ENCODE measurements at places on chromosomes 1 and 21. TPM values are rescaled to one million over a fixed set of nuclear protein-coding genes. Genes with fewer than 3 reads are reported as not detected.
A peak's percentile ranks its signal among the peaks of the same experiment; 100 is the strongest.

GRCh38 chr1:94715321-94715720, 104.8 kb upstream of the SLC44A3 start:
- no peak for DNase-seq
- no peak overlapping the region for H3K4me3 ChIP-seq
- no peaks in the 10 kb centered on the region for H3K36me3 ChIP-seq
- no peaks in the 10 kb centered on the region for H3K4me1 ChIP-seq
- no peaks in the 10 kb centered on the region for H3K27me3 ChIP-seq
- H3K27ac ChIP-seq: no peak overlapping the region

DNA sequence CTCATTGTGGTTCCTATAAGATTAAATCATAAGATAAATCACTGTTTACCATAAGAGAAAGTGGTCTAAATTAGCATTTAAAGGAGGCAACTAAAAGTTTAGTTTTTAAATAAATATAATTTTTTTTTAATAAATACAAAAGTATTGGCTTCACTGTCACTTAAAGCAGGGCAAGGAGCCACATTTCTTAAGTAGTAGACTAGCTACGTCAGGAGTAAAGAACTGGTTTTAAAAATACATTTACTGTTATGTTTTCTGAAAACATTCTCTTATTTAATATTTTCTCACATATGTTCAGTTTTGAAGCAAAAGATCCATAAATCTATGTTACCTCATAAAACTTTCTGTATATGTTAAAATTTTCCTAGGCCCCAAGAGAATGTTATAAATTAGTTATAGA, 2.2 kb downstream of the ANGPTL1 start:
- H3K27ac ChIP-seq: peak overlapping the region; percentile 76
- H3K4me3 ChIP-seq: peak overlapping the region; percentile 54
- no peaks in the 10 kb centered on the region for H3K36me3 ChIP-seq
- H3K4me1 ChIP-seq: peaks cover 40% of the 10 kb centered on the region

DNA sequence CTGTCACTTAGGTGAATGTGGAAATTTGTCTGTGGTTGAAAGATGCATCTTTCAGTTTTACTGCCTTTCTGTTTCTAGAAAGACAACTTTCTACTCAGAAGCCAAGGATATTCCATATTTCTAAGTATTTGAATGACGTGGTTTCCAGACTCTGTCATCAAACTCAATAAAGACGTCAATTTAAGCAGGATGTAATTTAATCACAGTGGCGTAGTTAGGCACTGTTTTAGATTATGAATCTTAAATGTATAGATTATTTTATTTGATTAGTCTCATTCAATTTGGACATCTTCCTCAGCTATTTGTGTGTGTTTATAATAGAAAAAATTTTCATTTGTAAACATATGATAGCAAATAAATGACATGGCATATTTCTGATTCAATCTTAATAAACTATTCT, 298.9 kb downstream of the RYR2 start:
- H3K4me1 ChIP-seq: no peaks in the 10 kb centered on the region
- H3K27ac ChIP-seq: no peak overlapping the region
- H3K27me3 ChIP-seq: no peaks in the 10 kb centered on the region
- H3K36me3 ChIP-seq: no peaks in the 10 kb centered on the region
- DNase-seq: no peak
- no peak overlapping the region for H3K4me3 ChIP-seq

DNA sequence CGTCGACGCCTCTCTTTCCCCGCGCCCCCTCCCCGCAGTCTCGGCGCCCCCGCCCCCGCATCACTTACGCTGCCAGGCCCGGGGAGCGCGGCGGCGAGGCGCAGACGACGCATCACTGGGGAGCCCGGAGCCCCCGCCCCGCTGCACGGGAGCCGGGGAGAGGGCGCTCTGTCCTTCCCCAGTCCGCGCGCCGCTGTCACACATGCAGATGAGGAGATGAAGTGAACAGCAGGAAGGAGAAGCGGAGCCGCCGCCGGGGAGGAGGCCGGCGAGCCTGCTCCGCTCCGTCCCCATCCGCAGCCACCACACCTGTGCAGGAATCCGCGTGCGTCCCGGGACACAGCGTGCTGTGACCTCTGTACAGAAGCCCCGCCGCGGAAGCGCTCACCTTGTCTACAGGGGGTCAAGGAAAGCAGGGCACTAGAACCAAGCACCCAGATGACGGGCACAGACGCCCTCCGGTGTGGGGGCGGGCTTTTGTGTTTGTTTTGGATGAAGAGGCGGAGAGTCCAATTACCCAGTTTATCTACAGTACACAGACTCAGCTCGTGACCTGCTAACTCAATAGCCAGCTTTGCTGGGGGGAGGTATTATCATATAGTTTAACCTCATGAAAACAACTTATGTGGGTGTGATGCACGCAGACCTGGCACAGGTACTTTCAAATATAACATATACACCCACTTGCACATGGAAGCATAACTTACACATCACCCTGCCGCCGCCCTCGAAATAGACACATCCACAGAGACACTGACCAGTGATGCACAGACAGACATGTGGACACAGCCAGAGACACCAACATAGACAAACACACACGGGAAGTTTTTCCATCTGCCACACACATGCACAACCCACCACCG, 12.4 kb downstream of the KLHDC8A start:
- no peaks in the 10 kb centered on the region for H3K36me3 ChIP-seq
- no peak for DNase-seq
- H3K27ac ChIP-seq: no peak overlapping the region
- peaks cover 53% of the 10 kb centered on the region for H3K27me3 ChIP-seq
- peaks cover 15% of the 10 kb centered on the region for H3K4me1 ChIP-seq

The LCE3D gene
- total RNA-seq: not detected

The DVL1 gene
- 85.0 TPM for total RNA-seq

GRCh38 chr1:221316491-221317056, 425.3 kb downstream of the DUSP10 start:
- H3K27ac ChIP-seq: no peak overlapping the region
- no peaks in the 10 kb centered on the region for H3K36me3 ChIP-seq
- no peak overlapping the region for H3K4me3 ChIP-seq
- H3K4me1 ChIP-seq: peaks cover 10% of the 10 kb centered on the region
- no peaks in the 10 kb centered on the region for H3K27me3 ChIP-seq

The GSTM5 gene
- 3.8 TPM for total RNA-seq

- DNase-seq: no peak
- no peak overlapping the region for H3K4me3 ChIP-seq
- H3K4me1 ChIP-seq: no peaks in the 10 kb centered on the region
- H3K36me3 ChIP-seq: no peaks in the 10 kb centered on the region
- H3K27ac ChIP-seq: no peak overlapping the region
Observed at GRCh38 chr21:33374080-33374449, 29.1 kb upstream of the IFNGR2 start.

- no peak overlapping the region for H3K27ac ChIP-seq
- peaks cover 19% of the 10 kb centered on the region for H3K4me1 ChIP-seq
- no peak for DNase-seq
- no peak overlapping the region for H3K4me3 ChIP-seq
Observed at GRCh38 chr1:24728982-24729381, 16.3 kb upstream of the CLIC4 start.

GRCh38 chr1:221594576-221594975, 147.3 kb downstream of the DUSP10 start:
- H3K27ac ChIP-seq: no peak overlapping the region
- DNase-seq: no peak
- H3K4me3 ChIP-seq: no peak overlapping the region
- no peaks in the 10 kb centered on the region for H3K4me1 ChIP-seq
- no peaks in the 10 kb centered on the region for H3K27me3 ChIP-seq
- no peaks in the 10 kb centered on the region for H3K36me3 ChIP-seq

- no peaks in the 10 kb centered on the region for H3K27me3 ChIP-seq
- no peak overlapping the region for H3K4me3 ChIP-seq
- H3K36me3 ChIP-seq: no peaks in the 10 kb centered on the region
- H3K27ac ChIP-seq: no peak overlapping the region
- H3K4me1 ChIP-seq: peaks cover 15% of the 10 kb centered on the region
Observed at GRCh38 chr1:180168786-180169639, 14.3 kb downstream of the QSOX1 start.

The IQGAP3 gene
- total RNA-seq: not detected

The CYP2J2 gene
- total RNA-seq: 0.54 TPM

- H3K27ac ChIP-seq: no peak overlapping the region
- no peak overlapping the region for H3K4me3 ChIP-seq
- no peaks in the 10 kb centered on the region for H3K27me3 ChIP-seq
- no peaks in the 10 kb centered on the region for H3K4me1 ChIP-seq
- DNase-seq: peak; percentile 13
- no peaks in the 10 kb centered on the region for H3K36me3 ChIP-seq
Observed at GRCh38 chr1:30659702-30660101, 63.7 kb downstream of the MATN1 start.

GRCh38 chr1:183636783-183637182, 1.2 kb upstream of the ARPC5 start:
- no peaks in the 10 kb centered on the region for H3K27me3 ChIP-seq
- DNase-seq: no peak
- H3K36me3 ChIP-seq: no peaks in the 10 kb centered on the region

The FCRL2 gene
- total RNA-seq: not detected

The NSL1 gene
- total RNA-seq: 50.4 TPM

DNA sequence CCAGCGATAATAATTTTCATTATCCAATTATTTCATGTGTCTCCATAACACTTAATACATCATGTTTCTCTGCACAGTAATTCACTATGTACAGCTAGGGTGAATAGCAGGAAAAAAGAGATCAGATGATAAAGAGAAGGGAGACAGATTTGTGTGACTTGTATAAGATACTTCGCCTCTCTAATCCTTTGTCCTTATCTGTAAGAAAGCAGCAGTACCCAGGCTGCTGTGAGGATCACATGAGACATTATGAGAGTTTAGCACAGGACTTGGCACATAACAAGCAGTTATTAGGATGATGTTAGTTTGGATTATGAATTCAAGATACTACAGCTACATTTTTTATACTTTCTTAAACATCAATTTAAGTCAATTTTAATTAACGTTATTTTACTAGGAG, 6.3 kb downstream of the ERG start:
- no peak overlapping the region for H3K4me3 ChIP-seq
- no peaks in the 10 kb centered on the region for H3K27me3 ChIP-seq
- no peak overlapping the region for H3K27ac ChIP-seq
- H3K4me1 ChIP-seq: no peaks in the 10 kb centered on the region
- DNase-seq: no peak

DNA sequence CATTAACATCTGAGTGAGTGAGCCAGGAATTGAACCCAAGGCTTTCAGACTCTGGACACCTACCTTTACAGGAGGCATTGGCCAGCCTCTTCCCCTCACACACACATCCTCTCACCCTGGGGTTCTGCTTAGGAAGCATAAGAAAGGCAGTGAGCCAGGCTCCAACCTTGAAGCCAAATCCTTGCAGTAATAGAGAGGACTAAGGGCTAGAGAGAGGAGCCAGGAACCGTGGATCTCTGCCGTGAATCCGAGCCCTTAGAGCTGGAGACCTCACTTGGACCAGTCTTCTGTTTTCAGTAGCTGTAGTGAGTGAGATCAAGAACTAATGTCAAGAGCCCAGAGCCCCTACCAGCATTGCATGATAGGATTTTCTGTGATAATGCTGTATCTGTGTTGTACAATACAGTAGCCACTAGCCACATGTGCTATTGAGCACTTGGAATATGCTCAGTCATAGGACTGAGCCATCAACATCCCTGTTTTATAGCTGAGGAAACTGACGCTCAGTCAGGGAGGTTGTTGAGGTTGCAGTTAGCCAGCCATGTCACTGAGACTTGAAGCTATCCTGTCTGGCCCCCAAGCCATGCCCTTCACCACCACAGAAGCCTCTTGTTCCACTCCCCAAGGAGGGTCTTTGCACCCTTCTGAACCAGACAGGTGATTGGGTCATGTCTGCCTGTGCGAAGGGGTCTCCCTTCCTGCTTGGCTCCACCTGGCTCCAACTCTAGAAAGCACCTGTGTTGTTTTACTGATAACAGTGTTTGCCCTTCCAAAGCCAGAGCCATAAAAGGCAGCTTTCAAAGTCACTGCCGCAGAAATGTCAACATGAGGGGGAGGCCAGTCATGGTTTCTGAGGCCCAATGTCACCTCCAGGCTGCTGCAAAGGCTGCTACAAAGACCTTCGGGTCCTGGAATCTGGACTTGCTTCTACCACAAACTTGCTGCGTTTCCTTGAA, 101.1 kb upstream of the JUN start:
- H3K36me3 ChIP-seq: no peaks in the 10 kb centered on the region
- no peak overlapping the region for H3K4me3 ChIP-seq
- peaks cover 12% of the 10 kb centered on the region for H3K4me1 ChIP-seq

DNA sequence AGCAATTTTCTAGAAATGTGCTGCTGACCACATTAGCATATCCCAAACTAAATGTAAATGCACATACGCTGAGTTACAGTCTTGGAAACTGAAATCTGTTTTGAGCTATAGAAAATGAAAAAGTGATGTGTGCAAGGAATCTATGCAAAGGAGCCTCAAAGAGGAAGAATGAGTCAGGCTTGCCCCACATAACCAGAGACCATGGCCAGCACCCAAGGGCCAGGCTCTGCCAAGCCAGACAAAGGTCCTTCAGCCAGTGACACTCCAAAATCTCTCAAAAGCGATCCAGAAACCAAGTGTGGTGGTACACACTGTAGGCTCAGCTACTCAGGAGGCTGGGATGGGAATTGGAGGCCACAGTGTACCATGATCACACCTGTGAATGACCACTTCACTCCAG, 195.2 kb downstream of the TOMM20 start:
- no peak overlapping the region for H3K4me3 ChIP-seq
- H3K4me1 ChIP-seq: peaks cover 10% of the 10 kb centered on the region
- H3K36me3 ChIP-seq: no peaks in the 10 kb centered on the region
- H3K27me3 ChIP-seq: no peaks in the 10 kb centered on the region
- no peak for DNase-seq

DNA sequence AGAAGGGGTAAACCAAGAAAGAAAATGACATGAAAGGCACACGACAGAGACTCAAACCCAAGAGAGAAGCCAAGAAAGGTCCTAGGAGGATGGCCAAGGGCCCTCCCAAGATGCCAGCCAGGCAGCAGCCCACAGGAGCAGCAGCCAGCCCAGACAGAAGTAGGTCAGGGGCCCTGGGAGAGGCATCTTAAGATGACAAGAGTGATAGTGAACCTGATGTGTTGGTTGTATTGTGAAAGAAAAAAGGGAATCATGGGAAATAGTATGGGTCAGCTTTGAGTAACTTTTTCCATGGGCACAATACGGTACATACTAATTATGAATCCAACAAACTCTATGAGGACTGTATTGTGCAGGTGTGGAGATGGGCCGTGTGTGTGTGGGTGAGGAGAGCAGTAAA, 3.3 kb downstream of the CCSAP start:
- peaks cover 12% of the 10 kb centered on the region for H3K4me1 ChIP-seq
- no peaks in the 10 kb centered on the region for H3K27me3 ChIP-seq
- H3K4me3 ChIP-seq: no peak overlapping the region
- H3K27ac ChIP-seq: no peak overlapping the region
- H3K36me3 ChIP-seq: no peaks in the 10 kb centered on the region

- H3K4me3 ChIP-seq: no peak overlapping the region
- H3K36me3 ChIP-seq: no peaks in the 10 kb centered on the region
- no peak overlapping the region for H3K27ac ChIP-seq
- H3K27me3 ChIP-seq: no peaks in the 10 kb centered on the region
- DNase-seq: peak; percentile 71
- peaks cover 6% of the 10 kb centered on the region for H3K4me1 ChIP-seq
Observed at GRCh38 chr21:46182548-46183336, 1.5 kb downstream of the SPATC1L start.
